A549 treated with CpdA at 1 μM for 4 hours (cell line): ENCODE measurements at places on chromosomes 1 and 21. TPM values are rescaled to one million over a fixed set of nuclear protein-coding genes. Genes with fewer than 3 reads are reported as not detected.

The MFAP2 gene
- total RNA-seq: 0.15 to 0.72 TPM (median 0.38 TPM) in 5 replicates

The SLC16A4 gene
- 26.5 to 40.2 TPM (median 37.4 TPM) in 5 replicates for total RNA-seq

The CFHR2 gene
- not detected in 5 replicates for total RNA-seq

The IRF2BP2 gene
- 89.6 to 131 TPM (median 125 TPM) in 5 replicates for total RNA-seq

The SLC44A5 gene
- 0.05 to 0.10 TPM (median 0.06 TPM) in 5 replicates for total RNA-seq

The MTARC1 gene
- total RNA-seq: 8.6 to 12.6 TPM (median 9.7 TPM) in 5 replicates

The KCNK2 gene
- 0.10 to 0.15 TPM (median 0.12 TPM) in 4 of 5 replicates, not detected in the other for total RNA-seq

The HRNR gene
- total RNA-seq: 0.01 TPM in 1 of 5 replicates, not detected in the others
